Activated B cell treated with CpG ODN at 0.5 μM for 24 hours (primary cell): ENCODE measurements at places on chromosomes 13 and 19.

DNA sequence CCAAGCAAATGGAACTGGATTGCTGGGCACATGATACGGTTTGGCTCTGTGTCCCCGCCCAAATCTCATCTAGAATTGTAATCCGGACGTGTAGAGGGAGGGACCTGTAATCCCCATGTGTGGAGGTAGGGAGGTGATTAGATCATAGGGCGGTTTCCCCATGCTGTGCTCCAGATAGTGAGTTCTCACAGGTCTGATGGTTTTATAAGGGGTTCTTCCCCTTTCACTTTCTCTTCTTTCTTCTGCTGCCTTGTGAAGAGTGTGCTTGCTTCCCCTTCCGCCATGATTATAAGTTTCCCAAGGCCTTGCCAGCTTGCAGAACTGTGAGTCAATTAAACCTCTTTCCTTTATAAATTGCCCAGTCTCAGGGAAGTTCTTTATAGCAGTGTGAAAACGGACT, 32.6 kb upstream of the MTIF3 start:
- DNase-seq: peak; percentile 27

GRCh38 chr19:34493038-34493648, 11.6 kb downstream of the WTIP start:
- no peak for DNase-seq

DNA sequence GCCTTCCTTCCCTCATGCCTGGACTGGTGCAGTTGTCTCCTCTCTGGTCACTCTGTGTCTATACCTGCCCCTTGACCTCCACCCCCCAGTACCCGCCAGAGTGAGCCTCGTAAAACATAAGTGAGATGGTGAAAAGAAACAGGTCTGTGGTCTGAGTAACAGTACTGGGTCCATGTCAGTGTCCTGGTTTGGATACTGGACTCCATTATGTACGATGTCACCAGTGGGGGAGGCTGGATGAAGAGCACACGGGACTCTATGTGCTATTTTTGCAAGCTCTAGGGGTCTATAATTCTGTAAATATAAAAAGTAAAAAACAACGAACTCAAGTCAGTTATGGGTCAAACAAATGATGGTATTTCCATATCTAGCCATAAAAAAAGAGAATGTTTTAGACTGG, 14.4 kb downstream of the MYBPC2 start:
- DNase-seq: no peak

- DNase-seq: no peak
Measured at GRCh38 chr13:45718063-45718462, 15.9 kb downstream of the CBY2 start.
